ENCODE measurements at places on chromosomes 6 and 20.

DNA sequence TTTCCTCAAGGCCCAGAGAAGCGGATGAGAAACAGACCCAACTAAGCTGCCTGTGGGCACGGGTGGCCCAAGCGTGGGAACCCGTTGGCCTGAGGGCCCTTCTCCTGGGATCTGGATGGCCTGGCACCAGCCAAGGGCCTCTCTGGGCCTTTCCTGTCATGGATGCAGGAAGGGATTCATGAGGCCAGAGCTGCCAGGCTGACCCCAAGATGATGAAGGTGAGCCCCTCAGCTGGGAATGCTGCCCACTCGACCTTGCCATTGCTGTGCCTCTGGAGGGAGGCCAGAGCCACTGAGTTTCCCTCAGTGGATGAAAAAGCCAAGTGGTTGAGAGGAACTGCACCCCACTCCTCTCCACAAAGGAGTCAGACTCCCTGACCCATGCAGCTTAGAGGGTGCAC lies 171.2 kb downstream of the VEGFA start:
- DNase-seq, result no peak

DNA sequence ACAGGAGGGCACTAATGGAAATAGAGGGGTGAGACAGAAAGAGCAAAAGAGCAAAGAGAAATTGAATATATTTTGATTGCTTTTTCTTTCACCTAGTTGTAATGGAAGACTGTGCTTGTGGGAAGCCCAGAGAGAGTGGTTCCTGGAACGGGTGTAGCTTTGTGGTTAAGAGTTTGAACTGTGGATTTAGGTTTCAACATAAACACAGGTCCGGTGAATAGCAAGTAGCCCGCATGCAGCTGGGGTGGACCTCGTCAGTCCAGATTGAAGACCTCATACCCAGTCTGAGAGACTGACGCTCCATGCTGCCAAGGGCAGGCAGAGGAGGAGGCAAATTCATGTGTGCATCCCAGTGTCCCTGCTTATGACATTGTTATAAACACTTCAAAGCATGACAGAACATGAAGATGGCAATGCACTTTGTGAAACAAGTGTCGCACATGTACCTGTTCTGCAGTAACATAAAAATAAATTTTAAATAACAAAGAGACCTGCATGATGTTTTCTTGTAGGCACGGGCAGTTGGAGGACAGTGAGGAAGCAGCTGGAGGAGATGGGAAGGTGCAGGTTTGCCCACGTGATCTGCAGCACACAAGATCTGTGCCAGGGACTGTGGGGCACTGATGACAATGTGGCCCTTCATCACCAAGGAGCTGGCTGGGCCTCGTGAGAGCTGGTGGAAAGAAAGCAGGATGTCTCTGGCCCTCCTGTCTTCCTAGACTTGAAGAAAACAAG lies 220.5 kb upstream of the SSTR4 start:
- no peak for DNase-seq

DNA sequence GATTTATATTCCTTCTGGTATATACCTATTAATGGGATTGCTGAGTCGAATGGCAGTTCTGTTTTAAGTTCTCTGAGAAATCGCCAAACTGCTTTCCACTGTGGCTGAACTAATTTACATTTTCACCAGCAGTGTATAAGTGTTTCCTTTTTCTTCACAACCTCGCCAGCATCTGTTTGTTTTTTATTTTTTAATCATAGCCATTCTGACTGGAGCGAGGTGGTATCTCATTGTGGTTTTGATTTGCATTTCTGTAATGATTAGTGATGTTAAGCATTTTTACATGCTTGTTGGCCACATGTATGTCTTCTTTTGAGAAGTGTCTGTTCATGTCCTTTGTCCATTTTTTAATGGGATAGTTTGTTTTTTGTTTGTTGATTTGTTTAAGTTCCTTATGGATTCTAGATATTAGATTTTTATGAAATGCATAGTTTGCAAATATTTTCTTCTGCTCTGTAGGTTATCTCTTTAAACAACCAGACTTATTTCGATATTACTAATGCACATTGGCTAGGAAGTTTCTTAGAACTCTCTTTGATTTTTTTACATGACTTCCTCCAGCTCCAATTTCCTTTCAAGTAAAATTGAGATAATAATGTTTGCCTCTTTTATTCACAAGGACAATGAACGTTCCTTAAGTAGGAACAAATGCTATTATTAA lies 12.2 kb upstream of the VNN1 start:
- no peak for DNase-seq

DNA sequence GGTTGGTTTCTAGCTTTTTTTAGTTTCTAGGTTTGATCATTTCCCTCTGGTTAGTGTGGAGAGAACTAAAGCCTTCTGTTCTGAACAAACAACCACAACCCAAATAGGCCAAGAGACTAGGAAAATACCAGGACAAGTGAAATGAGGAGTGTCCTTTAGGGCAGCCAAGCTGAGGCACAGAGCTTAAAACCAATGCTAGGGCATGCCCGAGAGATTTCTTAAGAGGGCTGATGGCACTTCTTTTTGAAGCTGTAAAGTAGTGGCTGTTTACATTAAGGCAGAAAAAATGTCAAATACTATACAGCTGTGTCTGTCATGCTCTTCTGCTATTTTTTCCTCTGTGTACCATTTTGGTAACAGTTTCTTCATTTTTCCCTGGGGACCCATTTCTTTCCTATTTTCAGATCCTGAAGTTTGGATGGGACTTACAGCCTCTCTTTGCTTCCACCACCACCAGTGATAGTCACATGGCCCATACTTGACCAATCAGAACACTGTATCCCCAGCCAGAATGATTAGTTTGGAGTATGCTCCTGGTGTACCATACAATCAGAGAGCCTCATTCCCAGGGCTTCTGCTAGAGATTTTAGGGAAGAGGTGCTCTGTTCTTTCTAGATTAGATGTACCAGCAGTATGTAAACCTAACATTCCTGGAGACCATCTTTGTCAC lies 154.4 kb downstream of the BMP2 start:
- DNase-seq, result no peak

DNA sequence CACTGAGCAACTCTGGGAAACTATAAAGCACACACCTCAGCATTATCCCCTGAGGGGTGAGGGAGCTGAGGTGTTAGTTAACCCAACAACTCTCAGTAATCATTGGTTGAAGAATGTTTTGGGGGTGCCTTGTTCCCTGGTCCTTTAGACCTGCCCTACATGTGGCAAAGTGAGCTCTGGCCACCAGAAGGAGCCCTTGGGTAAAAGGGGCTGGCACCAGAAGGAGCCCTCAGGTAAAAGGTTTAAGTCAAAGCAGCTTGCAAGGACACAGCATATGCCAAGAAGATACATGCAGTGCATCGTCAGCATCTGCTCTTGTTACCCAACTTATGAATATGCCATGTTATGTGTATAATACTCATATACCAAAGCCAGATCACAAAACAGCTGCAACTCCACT lies 1081.7 kb downstream of the KIF16B start:
- no peak for DNase-seq

DNA sequence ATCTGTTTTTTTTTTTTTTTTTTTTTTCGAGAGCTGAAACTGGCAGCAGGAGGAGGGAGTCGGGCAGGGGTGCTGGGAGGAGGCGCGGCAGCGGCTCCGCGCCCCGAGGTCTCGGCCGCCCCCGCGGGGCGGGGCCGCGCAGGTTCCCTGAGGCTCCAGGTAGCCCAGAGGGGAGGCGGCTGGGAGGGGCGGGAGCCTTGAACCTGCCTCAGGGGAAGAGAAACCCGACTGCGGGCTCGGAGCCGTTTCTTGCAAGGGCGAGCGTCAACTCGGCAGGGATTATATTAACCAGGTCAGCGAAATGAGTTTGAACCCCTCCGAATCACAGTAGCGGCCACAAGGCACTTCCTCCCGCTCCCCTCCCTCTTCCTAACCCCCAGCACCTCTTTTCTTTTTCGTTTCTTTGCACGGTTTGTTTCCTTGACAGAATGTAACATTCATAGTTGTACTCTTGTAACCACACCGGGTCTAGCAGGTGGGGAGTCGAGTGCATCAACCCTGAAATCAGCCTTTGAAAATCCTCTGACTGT lies 2.0 kb downstream of the MYB start:
- no peak for DNase-seq

DNA sequence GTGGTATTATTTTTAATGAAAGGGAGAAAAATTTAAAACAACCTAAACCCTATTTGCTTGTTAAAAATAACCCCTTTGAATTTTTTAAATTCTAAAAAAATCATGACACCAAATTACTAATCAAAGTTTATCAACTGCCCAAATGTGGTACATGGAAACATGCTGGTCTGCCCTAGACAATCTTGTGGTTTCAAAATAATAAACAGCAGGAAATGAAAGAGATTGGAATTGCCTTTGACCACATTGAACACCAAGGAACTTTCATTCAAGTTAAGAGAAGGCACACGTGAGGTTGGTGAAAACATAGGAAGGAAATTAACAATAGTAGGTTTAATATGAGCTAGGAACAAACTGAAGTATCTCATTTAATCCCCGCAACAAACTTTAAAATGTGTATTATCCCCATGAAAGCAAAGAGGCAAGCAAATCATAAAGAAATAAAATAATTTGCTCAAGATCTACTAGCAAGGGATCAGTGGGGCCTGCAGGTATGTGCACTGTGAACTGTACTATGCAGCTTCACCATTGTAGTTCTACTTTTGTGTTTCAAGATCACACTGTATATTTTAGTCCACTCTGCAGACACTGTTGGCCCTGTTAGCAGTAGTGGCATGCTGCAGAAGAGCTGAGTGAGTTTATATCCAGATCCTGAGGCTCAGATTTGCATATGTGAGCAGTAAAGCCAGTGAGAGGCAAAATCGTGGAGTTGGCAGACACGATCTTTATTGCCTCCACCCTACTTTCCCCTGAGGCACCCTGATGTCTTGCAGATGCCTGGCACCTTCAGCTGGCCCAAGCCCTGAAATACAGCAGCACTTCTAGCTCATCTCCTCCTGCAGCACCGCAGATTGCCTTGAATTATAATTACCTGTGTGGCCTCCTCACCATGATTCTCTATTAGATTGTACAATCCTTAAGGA lies 157.8 kb upstream of the TENT5A start:
- no peak for DNase-seq

GRCh38 chr6:71444222-71444621 lies 155.6 kb downstream of the OGFRL1 start:
- no peak for DNase-seq

GRCh38 chr6:126553854-126554253 lies 213.9 kb downstream of the CENPW start:
- DNase-seq, result no peak

DNA sequence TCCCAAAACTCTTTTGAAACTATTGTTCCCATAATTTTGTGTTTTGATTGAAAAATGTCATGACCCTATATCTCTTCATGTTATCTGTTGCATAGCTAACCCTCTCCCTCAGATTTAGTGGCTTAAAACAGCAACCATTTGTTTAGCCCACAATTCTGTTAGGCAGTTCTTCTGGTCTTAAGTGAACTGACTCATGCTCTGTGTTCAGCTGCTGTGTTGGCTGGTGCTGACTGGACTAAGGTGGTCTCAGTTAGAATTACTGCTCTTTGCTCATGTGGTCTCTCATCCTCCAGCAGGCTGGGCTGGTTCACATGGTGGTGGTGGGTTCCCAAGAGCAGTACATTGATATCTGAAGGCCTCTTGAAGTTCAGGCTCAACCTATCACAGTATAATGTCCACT lies 80.8 kb downstream of the KHDC1L start:
- DNase-seq, result no peak

DNA sequence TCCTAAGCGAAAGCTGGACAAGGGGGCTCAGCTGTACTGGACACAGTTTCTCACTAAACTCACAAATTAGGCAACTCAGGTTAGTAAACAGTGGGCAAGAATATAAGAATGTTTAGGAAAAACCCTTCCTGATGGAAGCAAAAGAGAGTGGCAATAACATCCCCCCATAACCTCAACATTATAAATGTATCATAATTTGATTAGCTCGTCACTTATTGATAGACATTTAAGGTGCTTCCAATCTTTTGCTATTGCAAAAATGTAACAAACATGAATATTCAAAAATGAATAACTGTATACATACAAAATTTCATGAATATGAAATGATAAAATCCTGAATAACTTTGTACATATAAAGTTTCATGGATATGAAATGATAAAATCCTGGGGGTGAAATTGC lies 415.7 kb downstream of the EPM2A start:
- DNase-seq, result no peak

Data from suprapubic skin (tissue), 4 donors.